ENCODE measurements at places on chromosomes 7 and 10.
A peak's percentile ranks its signal among the peaks of the same experiment; 100 is the strongest.

DNA sequence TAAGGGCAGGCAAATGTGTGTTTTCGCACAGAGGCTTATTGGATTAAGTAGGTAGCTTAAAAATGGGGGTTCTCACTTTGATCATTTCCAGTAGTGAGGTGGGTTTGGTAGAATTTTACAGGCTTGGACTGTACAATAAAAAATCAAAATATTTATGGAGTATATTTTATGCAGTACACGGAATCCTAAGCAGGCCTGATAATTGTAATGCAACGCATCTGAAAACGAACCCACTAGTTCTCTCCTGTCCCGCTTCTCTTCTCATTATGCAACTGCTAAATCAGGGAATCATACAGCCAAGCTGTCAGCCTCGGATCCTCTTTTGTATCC is 377 bp upstream of the POLR1F start:
- DNase-seq, result no peak

DNA sequence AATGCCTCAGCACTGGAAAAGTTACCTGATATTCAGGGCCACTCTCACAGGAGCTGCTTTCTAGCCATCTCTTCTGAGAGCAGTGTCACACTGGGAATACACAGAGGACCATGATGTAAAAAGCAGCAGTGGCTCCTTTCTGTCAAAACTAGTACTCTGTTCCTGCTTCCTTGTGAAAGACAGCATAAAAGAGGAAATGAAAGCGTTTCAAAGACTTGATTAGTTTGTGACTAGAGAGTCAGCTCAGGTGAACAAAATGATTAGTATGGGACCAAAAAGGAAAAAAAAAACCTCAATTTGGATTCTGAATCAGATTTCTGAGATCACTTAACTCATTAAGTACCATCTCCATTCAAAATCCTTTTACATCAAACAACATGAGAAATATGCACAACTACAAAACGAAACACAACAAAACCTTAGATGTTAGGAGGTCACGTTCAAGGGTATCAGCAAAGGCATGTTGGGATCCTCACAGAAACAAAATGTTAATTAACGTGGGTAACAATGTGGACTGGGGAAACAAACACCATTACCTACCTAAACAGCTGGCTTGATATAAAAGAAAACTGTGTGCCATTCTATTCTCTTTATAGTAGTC is 103.7 kb downstream of the MACC1 start:
- DNase-seq, result no peak

DNA sequence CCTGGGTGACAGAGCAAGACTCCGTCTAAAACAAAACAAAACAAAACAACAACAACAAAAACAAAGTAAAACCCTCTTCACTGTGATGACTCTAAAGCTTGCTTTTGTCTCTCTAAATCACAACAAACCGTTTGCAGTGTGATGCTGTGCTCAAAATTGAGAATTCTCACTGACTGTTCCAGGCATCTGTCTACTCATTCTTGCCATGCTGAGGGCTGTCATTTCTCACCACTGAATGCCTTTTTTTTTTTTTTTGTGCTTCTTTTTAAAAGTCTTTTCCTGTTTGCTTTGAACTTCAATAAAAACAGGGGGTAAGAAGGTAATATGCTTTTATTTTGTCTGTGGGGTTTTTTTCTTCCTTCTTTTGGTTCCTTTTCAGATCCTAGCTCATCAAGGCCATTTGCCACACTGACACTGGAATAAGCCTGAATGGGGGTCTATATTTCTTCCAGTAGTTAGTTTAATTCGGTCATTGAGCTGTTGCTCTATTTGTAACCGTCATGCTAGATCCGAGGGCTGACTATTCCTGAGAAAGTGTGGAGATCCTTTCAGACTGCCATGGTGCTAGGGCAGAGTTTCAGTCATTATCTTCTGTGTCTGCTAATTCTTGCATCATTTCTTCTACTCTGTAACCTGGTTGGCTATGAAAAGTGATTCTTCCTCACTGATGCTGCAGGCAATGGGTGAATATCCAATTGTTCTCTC is 10.6 kb downstream of the FAS start:
- no peak for DNase-seq

DNA sequence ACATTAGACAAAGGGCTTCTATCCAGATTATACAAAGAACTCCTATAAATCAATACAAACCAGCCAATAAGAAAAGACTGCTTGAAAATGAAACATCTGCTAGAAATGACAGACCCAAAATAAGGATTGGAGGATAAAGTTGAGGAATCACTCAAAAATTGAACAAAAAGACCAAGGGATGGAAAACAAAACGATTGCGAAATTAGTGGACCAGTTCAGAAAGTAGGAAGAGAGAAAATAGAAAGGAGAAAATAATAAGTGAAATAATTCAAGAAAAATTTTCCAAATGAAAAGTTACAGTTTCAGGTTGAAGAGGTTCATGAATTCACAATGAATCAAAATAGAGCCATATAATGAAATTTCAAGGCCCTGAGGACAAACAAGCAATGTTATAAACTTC is 115.8 kb upstream of the CTBP2 start:
- DNase-seq, result no peak

GRCh38 chr7:39623732-39624441 is 515 bp downstream of the RALA start:
- DNase-seq, result no peak

DNA sequence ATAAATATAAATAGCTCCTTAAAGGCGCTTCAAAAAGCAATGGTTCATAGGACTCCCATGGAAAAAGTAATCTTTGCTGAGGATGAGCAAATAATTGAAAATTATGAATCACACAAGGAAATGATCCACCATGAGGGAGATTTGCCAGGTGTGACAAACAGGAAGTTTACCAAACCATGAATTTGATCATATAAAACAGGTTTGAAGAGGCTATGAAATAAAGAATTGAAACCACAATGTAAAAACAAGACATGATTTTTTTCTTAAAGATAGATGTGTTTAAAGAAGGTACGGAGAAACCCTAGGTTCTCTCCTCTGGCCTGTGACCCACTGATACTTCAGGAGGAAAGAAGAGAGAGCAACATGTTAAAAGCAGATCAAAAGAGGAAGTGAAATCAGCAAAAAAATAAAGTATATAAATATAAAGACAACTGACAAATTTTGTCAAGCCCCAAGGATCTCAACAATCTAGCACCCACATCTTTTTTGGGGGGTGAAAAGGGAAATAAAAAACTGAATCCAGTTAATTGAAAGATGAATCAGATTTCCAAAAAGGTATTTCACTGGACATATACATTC is 111.3 kb upstream of the ASAH2 start:
- DNase-seq, result no peak

GRCh38 chr10:43700306-43700705 is 51.6 kb upstream of the ZNF32 start:
- DNase-seq, result no peak

DNA sequence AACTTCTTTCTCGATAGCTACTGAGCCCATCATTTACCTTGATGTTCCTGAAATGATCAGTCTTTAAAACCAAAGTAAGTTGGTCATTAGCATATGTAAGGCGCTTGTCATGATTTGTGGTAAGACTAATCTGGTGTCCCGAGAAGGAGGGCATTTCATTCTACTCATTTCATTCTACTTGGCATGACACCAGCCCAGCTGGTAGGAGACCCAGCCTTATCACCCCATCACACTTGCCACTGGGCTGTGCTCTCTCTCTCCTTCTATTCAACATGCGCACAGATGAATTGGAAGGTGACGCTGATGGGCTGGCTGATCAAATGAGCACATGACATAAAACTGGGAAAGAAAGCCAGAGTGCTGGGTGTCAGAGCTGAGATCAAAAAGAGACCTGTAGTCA is 65.7 kb downstream of the CRTAC1 start:
- no peak for DNase-seq

- DNase-seq, result no peak
These were observed 115.0 kb downstream of the WDR37 start for GRCh38 chr10:1171182-1171581.

DNA sequence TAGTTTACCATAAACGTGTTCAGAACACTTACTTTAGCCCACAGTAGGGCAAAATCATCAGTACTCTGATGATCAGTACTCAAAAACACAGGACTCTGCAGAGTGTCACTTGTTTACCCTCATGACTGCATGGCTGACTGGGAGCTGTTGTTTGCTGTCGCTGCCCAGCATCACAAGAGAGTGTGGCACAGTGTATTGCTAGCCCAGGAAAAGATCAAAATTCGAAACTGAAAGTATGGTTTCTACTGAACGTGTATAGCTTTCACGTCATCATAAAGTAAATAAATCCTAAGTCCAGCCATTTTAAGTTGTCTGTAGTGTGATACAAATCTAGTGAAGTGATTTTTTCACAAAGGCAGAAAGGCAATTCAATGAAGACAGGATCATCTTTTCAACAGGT is 184.6 kb downstream of the RAMP3 start:
- no peak for DNase-seq

DNA sequence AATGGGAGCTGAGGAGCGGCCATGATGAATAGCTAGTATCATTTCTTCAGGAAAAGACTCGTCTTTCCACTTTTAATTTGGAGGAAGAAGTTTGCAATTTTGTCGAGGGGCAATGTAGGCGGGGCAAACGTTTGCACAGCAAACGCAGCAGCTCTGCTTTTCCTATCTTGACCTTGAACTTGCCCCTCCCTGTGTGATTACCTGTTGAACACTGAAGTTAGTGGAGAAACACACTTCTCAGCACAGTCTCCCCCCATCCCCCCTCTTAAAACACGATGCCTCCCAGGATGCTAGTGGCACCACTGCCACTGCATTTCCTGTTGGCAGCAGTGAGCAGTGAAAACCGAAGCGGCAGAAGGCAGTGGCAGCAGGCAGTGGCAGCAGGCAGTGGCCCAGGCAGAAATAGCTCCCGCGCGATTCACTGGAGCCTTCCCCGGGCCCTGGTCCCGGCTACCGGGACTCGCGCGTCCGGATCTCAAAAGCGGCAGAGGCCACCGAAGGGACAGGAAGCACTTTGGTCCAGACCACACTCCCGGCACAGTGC is at the start of gene EPDR1:
EPDR1 (plus strand) TSS at position 336 of the 544 bp plus-strand sequence. CDS start 300 bp downstream, outside the sequence.
- DNase-seq, result no peak

- DNase-seq, result no peak
These were observed 82.6 kb upstream of the ASAH2 start for GRCh38 chr10:50333872-50334271.

DNA sequence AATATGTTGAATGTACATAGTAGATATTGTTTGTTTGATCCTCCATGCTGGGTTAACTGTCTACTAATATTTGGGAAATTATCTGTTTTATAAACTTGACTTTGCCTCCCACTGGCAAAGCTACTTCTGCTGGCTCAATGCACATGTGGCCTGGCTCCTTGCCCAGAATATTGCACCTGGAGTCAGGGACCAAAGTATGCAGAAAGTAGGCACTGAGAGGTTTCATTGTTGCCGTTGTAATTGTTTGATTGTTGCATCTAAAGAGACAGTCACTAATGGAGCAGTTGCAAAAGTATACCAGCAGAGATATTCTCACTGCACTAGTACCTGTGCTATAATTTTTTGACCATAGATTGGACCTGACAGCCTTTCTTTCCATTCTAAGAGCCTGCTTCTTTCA is 137.8 kb upstream of the CNTNAP2 start:
- no peak for DNase-seq

DNA sequence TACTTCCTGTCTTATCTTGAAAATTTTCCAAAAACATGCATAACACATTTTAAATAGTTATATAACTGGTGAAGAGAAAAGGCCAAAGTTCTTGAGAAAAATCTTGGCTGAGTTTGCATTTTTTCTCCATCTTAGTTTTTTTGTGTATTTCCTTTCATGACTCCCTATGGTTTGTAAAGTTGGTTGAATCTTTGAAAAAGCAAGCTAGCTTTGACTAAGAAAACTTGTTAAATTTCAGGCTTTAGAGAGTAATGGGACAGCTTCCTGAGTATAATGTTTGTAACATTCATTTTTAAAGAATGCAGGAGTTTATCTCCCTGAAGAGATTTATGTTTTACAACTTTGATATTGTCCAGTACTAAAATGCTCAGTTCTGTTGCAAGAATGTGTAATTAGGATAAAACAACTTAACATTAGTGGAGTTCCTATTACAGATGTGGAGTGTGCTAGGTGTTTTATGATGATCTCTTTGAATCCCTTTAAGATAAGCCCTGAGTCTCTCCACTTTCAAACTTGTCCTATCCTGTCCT is 11.1 kb upstream of the HERPUD2 start:
- no peak for DNase-seq

DNA sequence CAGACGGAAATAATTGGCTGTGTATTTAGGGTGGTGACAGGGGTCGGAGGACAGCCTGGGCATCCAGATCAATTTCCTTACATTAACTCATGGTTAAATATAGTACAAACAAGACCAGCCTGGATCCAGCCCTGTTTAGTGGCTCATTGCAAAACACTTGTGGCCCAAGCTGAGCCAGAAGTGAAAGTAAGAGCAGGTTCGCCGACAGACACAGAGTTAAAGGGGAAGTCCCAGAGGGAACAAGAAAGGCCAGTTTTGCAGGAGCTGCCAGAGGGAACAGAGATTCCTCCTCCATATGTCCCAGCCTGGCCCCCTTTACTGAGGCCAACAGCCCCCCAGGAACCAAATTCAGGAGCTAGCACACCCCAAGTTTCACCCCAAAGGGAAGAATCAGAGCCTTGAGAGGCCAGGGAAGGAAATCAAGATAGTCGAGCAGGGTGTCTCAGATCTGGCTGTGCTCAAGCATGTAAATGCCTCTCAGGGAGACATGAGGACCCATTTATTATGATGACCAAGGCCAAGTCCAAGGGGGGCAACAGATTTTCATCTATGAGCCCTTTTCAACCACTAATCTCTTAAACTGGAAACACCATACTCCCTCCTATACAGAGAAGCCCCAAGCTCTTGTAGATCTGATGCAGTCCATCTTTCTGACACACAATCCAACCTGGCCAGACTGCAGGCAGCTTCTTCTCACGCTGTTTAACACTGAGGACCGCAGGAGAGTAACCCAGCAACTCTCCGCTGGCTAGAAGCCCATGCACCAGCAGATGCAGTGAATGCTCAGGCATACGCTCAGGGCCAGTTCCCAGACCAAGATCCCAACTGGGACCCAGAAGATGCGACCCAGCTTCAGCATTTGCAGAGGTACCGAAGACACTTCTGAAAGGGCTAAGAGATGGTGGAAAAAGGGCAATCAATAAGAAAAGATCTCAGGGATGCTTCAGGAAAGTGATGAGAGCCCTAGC is 15.9 kb upstream of the ADCK2 start:
- peak; percentile 37 for DNase-seq

DNA sequence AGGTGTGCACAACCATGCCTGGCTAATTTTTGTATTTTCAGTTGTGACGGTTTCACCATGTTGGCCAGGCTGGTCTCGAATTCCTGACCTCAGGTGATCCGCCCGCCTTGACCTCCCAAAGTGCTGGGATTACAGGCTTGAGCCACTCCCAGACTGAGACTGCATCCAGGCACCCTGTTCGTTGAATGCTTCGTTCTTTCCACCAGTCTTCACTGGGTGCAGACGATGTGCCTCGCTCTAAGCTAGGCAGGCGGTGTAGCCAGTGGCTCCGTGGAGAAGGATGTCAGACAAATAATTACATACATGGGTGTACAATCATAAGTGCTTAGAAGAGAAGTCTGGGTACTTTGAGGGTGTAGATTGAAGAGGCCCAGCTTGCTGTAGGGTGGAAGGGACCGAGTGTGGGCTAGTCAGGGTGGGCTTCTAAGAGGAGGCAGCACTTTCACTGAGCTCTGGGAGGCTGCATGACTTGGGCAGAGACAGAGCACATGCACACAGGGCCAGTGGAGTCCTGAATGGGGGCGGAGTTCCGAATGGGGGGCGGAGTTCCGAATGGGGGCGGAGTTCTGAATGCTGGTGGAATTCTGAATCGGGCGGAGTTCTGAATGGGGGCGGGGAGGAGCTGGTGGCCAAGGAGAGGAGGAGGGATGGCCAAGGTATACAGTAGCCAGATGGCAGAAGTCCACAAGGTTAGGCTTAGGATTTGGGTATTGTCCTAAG is 74.3 kb downstream of the COL26A1 start:
- no peak for DNase-seq
